Activated T-cell treated with anti-CD3 and anti-CD28 coated beads, Interleukin-2, amount 50 U/mL, for 72 hours (primary cell): ENCODE measurements at places on chromosomes 2 and 18.

DNA sequence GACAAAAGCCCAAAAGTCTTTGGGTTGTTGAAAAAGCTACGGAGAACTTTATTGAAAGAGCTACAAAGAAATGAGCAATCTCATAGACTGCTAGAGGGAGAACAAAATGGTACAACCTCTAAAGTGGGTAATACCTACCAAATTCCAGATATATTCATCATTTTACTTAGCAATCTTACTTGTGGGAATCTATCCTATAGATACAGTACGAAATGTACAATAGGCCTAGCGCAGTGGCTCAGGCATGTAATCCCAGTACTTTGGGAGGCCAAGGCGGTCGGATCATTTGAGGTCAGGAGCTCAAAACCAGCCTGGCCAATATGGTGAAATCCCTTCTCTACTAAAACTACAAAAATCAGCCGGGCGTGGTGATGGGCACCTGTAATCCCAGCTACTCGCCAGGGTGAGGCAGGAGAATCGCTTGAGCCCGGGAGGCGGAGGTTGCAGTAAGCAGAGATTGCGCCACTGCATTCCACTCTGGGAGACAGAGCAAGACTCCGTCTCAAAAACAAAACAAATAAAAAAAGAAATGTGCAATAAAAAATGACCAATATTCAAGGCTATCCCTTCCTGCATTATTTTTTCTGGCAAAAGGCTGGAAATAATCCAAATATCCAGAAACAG, 10.1 kb downstream of the EXOC6B start:
- DNase-seq, result no peak

- no peak for DNase-seq
Observed at GRCh38 chr2:230676546-230676945, 36.1 kb upstream of the CAB39 start.

GRCh38 chr18:79575891-79576685, 103.5 kb upstream of the CTDP1 start:
- no peak for DNase-seq

GRCh38 chr2:7929281-7929680, 752.6 kb upstream of the ID2 start:
- DNase-seq, result no peak

DNA sequence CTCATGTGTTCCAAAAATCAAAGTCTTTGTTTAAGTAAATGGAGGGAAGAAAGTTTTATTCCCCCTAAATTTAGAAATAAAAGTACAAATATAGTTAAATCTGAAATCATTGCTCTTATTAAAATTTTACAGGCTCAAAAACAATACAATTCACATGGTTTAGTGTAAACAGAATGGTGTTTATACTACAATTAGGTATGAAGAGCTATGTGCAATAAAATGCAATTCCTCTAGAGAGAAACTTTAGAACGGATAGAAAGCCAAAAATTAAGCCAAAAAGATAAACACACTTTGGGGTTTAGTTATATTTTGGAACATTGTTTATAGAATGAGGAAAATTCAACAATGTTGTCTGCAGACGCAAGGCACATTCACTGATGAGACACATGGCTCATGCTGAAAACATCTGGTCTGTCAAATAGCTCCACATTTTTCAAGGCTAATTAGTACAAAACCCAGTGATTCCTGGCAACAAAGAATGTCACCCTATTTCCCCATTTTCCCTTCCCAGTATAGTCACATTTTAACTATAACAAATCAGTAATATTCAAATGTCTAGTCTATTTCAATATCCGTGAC, 103.3 kb downstream of the EXOC6B start:
- no peak for DNase-seq

DNA sequence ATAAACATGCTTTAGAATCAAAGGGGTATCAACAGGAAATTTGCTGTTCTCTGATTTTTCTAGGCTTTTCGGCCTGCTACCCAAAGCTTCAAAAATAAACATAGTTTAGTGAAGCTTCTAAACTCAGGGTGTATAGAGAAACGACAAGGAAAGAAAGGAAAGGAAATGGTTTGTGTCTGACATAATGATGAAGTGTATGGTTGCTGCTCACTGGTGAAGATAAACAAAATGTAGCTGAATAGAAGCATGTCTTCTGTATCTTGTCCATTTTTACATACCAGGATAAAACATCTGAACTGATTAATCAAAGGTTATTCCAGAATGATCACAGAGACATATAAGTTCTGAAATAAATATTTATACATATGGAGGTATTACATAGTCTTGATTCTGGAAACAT, 1324.6 kb upstream of the NRXN1 start:
- no peak for DNase-seq
